ENCODE measurements at places on chromosomes 6 and 20. TPM values are rescaled to one million over a fixed set of nuclear protein-coding genes. Genes with fewer than 3 reads are reported as not detected.

- no peak for DNase-seq
Measured at GRCh38 chr20:2858591-2858990, 14.7 kb upstream of the PTPRA start.

Gene MLN
- total RNA-seq: not detected

Gene LINC00237
- total RNA-seq: not detected

- DNase-seq: no peak
Measured at GRCh38 chr6:89215391-89215790, 1.8 kb downstream of the GABRR1 start.

DNA sequence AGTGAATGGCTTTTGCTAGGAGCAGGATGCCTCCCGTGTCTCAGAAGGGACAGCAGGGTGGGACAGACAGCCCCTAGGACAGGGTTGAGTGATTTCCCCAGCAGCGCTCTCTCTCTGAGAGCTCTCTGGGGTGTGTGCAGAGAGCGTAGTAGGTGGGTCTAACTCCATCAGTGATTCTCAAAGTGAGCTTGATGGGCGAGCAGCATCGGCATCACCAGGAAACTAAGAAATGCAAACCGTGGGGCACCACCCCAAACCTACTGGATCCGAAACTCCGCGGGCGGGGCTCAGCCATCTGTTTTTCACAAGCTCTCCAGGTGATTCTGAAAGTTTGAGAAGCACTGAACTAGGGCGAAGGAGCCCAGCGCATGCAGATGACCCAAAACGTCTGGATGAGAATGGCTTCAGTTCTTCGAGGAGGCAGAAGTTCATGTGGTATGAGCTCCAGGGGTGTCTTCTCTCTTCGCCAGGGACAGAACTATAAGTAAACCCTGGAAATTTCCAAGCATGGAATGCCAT lies 119.6 kb upstream of the RNF24 start:
- no peak for DNase-seq

DNA sequence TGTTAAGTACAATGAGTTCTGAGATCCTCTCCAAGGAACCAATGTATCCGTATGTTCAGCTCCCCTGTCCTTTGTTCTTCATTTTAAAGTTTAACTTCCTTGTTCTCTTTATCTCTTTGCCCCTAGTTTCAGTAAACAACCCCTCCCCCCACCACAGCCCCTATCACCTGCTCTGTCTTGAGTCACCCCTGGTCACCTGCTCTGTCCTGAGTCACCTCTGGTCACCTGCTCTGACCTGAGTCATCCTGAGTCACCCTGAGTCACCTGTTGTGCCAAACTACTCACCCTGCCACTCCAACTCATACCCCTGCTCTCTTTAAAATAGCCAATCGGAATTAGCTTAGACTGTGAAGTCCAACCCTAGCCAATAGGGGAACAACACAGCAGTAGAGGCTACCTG lies 288.7 kb upstream of the CDYL start:
- DNase-seq: no peak

Gene IPCEF1
- 8.8 TPM for total RNA-seq

DNA sequence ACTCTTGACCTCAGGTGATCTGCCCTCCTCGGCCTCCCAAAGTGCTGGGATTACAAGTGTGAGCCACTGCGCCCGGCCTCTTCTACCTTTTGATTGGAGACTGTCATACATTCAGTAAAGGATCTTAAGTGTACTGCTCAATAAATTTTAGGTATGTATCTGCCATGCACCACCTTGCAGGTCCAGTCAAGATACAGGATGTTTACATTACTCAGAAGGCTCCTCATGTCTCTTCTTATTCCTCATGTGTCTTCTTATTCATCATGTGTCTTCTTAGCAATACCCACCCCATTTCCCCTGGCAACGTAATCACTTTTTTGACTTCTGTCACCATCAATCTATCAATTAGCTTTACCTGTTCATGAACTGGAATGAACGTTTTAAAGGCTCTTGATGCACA lies 7.9 kb downstream of the MEA1 start:
- DNase-seq: no peak

Gene GSTA5
- not detected for total RNA-seq

- no peak for DNase-seq
Measured at GRCh38 chr6:12068899-12069557, 56.9 kb downstream of the HIVEP1 start.

DNA sequence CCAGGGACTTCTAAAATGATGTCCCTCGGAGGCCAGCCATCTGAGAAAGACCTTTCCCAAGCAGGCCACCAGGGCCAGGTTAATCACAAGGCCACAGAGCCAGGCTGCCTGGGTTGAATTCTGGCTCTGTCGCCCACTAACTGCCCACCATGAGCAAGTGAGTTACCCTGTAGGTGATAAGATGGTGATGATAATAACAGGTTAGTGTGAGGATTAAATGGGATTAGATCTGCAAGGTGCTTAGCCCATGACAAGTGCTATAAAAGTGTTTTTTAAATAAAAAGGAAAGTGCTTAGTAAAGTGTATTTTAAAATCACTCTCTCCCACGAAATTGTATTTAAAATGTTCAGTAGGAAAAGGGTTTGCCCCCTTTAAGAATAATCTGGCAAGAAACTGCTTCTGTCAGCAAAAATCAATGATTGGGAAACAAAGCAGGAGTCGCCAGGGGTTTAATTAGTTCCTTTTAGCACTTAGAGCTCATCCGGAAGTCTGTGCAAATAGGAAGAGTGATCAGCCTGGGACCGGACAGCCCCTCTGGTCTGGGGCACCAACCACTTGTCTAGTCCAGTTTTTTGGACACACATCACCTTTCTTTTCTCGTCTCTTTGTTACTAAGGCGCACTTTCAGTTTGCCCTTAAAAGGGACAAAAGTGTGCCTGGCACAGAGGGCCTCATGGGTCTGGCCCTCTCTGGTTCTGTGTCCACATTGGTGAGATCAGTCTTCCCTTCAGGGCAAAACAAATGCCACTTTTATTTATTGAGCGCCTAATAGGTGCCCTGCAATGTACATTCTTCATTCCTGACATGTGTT lies 150.4 kb downstream of the GRM4 start:
- no peak for DNase-seq

Gene PPT2
- 13.6 TPM for total RNA-seq

- no peak for DNase-seq
Measured at GRCh38 chr20:49560646-49561045, 7.3 kb downstream of the PTGIS start.

DNA sequence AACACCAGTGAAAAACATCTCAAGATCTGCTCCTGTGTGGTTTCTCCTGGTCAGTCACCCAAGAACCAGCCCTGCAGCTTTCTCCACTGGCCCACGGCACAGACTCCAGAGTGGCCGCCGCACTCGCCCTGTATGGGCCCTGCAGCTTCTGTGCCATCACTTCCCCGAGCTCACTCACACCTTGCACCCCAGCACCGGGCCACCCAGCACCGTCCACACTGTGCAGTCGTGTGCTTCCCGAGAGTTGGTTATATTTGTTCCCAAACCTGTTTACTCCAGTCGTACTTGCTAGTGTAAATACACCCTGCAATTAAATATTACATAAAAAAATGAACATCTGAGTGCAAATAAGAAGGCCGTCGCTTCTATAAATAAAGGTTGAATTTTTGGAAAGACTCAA lies 341.7 kb downstream of the CDH26 start:
- no peak for DNase-seq
